Activated CD4-positive, alpha-beta T cell treated with anti-CD3 and anti-CD28 coated beads, Interleukin-2, amount 50 U/mL, for 16 hours (primary cell): ENCODE measurements at places on chromosomes 1 and 21.

DNA sequence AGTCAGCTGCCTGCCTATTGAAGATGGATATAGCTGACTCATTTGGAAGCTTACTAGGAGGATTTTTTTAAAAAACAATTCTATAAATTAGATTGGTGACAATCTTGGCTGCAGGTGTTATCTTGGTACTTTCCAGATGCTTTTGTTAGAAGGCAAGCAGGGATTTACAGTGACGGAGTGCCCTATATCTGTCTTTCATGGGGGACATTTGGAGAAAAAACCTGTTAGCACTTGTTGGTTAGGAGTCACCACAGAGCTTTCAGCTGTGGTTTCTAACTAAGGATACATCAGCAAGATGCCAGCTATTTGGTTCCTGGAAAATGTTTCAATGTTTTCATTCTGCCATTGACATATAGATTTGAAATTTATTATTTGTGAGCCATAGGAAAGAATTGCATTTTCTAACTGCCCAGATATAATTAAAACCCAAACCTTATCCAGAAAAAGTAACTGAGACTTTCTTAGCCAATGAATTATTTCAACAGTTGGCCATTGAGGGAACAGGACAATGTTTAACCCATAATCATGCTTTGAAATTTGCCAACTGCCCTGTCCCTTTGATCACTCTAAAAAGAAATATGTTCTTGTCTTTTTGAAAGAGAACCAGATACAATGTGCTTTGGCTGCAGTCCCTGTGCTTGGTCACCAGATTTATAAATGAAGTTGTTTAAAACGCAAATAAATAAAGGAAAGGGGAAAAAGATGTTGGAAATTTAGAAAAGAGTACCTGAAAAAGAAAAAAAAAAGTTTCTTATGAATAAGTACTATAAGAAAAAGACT lies 761.0 kb upstream of the CXADR start:
- DNase-seq: no peak

DNA sequence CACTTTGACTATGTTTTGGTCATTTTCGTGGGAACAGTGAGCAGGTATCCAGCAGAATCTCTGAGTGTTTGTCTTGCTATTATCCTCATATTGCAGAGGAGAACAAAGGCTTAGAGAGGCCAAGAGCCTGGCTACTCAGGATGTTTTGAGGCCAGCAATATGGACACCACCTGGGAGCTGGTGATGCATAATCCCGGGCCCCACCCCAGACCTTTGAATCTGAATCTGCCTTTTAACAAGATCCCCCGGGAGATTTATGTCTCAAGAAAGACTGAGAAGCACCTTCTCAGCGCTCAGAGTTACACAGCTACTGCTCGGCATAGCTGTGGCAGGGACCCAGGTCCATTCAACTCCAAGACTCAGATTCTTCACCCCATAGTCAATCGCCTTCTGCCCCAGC lies 72.8 kb downstream of the PTPRU start:
- no peak for DNase-seq

DNA sequence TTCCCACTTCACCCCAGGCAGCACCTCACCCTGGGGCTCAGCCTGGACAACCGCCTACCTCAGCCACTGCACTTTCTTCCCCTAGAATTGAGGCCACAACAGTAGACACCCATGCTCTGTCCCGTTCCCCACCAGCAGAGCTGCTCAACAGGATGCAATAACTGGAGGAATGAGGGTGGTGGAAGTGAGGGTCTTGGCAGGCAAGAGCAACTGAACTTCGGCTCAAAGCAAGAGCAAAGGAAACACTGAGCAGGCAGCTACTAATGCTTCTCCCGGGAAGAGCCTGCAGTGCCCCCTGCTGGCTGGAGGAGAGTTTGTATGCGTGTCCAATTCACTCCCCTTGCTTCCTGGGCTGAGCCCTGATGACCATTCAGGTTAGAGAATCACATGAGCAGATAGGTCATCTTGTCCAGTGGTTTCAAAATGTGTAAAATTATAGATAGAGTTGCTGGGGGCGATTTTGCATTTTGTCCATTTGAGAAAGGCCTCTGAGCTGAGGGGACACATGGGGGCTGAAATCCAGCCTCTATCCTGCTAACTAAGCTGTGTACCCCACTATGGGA lies 13.9 kb downstream of the NT5C1A start:
- DNase-seq: peak; percentile 81

- peak; percentile 53 for DNase-seq
Observed at GRCh38 chr1:110214454-110215404, 4.6 kb downstream of the KCNC4 start.

DNA sequence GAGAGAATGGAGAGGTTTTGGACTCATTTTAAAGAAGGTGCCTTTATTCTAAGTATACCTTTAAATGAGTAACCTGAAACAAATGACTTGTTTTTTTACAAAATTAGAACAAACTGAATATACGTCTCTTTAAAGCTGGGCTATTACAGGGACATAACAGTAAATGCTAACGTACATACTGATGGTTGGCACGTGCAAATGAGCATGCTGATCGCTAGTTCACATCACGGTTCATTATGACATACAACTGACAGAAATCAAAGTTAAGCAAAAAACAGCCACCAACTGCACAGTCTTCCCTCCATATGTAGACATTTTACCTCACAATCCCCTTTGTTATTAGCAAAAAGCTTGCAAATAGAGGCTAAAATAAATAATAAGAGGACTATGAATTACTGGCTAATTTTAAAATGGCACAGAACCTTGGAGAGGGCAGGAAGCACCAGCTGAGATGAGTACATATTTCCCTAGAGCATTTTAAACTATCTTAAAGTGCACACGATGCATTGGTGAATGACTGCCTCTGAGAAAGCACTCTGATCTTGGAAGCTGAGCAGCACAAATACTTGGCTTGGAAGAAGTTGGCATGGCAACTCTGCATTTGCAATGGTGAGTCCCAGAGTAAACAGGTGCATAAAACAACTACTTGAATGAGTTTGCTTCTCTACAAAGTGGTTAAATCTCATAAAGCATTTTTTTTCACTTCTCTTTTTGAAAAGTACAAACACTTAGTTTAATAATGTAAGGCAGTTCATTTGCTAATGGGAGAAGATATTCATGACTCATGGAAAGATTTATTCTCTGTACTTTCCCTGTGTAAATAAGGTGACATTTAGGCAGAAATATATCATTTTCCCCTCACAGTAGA lies 204.7 kb downstream of the LHX8 start:
- DNase-seq: no peak

DNA sequence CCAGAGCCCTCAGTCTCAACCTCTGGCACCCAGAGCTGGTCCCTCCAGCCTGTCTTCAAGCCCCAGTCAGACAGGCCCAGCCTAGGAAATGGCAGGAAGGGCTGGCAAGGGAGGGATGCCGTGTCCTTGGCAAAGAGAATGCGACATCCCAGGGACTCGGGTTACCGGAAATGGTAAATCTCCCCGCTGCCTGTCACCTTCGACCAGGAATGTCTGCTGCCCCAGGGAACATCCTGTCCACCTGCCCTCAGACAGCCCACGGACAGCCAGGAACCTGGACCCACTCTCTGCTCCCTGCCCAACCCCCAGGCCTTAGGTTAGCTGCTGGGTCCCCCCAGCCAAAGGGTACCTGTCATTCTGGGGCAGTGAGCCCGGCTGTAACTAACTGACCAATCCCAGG lies 23.9 kb downstream of the HSPG2 start:
- DNase-seq: no peak

- DNase-seq: no peak
Observed at GRCh38 chr1:3105167-3105863, 36.3 kb downstream of the PRDM16 start.

- DNase-seq: no peak
Observed at GRCh38 chr1:26351590-26352337, 2.2 kb downstream of the CRYBG2 start.

GRCh38 chr1:153350321-153350957 lies 1.8 kb upstream of the PGLYRP4 start:
- DNase-seq: no peak

GRCh38 chr1:117546467-117546866 lies 59.4 kb upstream of the TENT5C start:
- no peak for DNase-seq

DNA sequence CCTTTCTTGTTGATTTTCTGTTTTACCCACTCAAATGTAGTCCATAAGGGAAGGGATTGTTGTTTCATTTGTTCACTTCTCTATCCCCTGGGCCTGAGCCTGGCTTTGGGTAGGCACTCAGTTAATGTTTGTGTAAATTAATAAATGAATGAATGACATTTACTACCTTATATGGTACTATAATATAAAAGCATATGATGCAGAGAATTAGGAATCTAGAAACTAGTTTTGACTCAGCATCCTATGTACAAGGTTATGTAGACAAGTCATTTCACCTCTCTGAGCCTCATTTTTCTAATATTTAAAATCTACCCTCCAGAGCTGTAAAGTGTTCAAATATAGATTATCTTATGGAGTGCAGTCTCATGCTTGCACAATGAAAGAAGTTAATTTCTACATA lies 68.9 kb upstream of the S1PR1 start:
- DNase-seq: peak; percentile 75

- no peak for DNase-seq
Observed at GRCh38 chr1:168190403-168190802, 11.6 kb downstream of the TIPRL start.

- DNase-seq: no peak
Observed at GRCh38 chr1:163257763-163258162, 55.0 kb upstream of the RGS5 start.

DNA sequence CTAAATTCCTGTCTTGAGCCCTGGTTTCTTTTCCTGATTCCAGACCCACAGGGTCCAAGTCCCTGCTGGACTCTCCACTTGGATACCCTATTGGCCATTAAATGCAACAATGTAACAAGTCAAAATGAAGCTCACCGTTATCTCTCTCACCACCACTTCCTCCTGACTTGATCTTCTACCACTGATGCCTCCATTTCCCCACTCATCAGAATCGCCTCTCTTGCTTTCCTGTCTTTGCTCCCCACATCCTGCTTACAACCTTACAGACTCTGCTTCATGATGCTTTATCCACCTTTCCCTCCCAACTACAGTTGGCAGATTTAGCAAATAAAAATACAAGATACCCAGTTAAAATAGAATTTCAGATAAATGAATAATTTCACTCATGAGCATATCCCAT lies 343.8 kb downstream of the KCNH1 start:
- no peak for DNase-seq

GRCh38 chr21:37292941-37293340 lies 25.8 kb upstream of the VPS26C start:
- no peak for DNase-seq

GRCh38 chr1:43747736-43748135 lies 40.4 kb downstream of the ST3GAL3 start:
- no peak for DNase-seq

- DNase-seq: no peak
Observed at GRCh38 chr21:35855484-35855883, 204.8 kb downstream of the SETD4 start.

DNA sequence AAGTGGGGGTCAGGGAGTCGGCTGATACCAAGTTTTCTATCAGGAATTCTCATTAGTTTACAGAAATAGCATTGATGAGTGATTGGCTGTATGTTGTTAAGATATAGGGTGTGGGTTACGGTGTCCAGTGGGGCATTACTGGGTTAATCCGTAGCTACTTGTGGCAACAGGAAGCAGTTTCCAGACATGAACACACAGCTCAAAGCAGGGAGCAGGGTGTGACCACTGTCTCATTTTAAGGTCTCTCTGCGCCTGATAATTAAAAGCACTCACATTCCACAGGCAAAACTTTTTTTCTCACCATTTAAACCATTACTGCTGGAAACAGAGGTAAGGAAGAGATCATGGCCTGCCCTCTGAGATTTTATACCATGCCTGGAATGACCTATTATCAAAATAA lies 114.9 kb downstream of the SIK1 start:
- DNase-seq: no peak

DNA sequence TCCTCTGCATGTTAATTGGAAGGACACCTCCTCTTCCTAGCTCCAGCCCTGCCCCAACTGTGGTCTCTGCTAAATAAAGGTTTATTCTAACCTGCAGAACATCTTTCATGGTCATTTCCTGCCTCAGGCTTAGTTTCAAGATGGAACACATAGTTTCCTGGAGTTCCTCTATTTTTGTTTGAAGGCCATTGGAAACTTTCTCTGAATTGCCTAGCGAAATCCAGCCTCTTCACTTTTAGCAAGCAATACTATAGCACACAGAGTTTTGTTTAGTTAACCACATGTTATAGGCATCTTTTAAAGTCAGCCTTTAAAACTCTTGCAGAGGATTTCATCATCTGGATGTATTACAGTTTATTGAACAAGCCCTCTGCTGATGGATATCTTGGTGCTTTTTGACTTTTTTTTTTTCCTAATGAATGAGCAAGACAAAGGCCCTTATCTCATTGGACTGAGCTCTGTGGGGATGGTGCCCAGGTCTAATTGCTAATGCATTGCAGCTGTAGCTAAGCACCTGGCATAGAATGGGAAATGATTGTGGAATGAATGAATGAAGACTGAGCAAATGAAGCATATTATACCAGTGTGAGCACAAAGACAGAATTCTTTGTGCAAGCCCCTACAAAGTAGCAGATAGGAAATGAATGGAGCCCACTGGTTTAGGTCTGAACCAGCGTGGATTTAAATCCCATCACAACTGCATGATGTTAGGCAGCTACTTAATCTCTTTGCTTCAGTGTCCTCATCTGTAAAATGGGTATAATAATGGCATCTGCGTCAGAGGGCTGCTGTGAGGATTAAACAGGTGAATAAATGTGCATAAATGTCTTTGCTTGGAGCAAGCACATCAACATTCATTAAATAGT lies 641 bp upstream of the CFAP107 start:
- no peak for DNase-seq

DNA sequence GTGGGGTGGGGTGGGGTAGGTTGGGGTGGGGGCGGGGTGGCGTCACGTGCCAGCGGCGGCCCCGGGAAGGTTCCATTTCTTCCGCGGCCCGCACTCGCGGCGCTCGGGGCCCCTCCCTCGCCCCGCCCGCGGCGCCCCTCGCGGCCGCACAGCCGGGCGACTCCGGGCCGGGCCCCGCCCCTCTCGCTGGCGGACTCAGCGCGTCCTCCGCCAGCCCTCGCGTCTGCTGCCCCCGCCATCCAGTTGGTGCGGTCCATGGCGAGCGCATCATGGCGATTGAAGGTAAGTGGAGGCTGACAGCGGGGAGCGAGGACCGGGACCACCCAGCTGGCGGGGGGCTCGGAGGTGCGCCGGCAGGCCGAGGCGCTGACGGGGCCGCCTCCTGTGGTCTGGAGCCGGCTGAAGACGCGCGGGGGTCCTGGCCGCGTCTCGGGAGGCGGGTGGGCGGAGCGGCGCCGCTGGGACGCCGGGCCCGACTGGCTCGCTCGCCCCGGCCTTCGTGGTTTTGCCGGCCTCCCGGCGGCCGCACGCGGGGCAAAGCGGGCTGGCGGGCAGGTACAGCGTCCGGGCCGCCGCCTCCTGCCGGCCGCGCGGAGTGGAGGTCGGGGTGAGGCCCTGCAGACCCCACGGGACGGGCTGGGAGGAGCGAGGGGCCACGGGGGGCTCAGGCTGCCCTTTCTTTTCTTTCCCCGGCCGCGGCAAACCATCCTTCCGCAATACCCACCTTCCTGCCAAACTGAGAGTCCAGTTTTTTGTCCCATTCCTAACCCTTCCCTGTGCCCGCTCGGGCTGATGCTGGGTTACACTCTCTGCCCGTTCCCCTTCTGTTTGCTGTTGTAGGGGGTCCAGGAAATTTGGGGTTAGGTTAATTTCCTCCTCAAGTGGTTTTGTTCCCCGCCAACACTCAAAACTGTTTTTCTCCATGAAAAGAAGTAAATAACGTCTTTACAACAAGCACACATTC lies at the start of gene SYT14:
TSS of gene SYT14 (plus strand) at position 222 of the 964 bp plus-strand sequence. CDS start at position 270, 48 bp downstream.
- DNase-seq: no peak

- DNase-seq: no peak
Observed at GRCh38 chr1:178639326-178639725, 85.7 kb upstream of the RALGPS2 start.

- no peak for DNase-seq
Observed at GRCh38 chr1:167489571-167490340, 28.6 kb downstream of the CD247 start.

- DNase-seq: no peak
Observed at GRCh38 chr1:206518206-206518605, 10.9 kb downstream of the RASSF5 start.
